ENCODE measurements at places on chromosomes 1 and 21. TPM values are rescaled to one million over a fixed set of nuclear protein-coding genes. Genes with fewer than 3 reads are reported as not detected.
A peak's percentile ranks its signal among the peaks of the same experiment; 100 is the strongest.

- H3K4me1 ChIP-seq, result peaks cover 39% of the 10 kb centered on the region
- peaks cover 100% of the 10 kb centered on the region for H3K27me3 ChIP-seq
- H3K27ac ChIP-seq, result no peak overlapping the region
- no peaks in the 10 kb centered on the region for H3K36me3 ChIP-seq
Observed at GRCh38 chr1:220892086-220892376, 12.8 kb downstream of the HLX start.

GRCh38 chr1:21673277-21673780, 4.2 kb upstream of the RAP1GAP start:
- no peaks in the 10 kb centered on the region for H3K36me3 ChIP-seq
- H3K27me3 ChIP-seq, result peaks cover 13% of the 10 kb centered on the region
- peak overlapping the region; percentile 48 for H3K27ac ChIP-seq
- no peak overlapping the region for H3K4me3 ChIP-seq
- DNase-seq, result peak; percentile 74

C4BPA gene
- 0.49 TPM for polyA plus RNA-seq

- no peaks in the 10 kb centered on the region for H3K4me1 ChIP-seq
- H3K27ac ChIP-seq, result peak overlapping the region; percentile 67
- no peak overlapping the region for H3K4me3 ChIP-seq
- no peak for DNase-seq
Observed at GRCh38 chr21:29235714-29236197, 63.0 kb upstream of the BACH1 start.

OBSCN gene
- 39.3 TPM for polyA plus RNA-seq

- no peak overlapping the region for H3K4me3 ChIP-seq
- DNase-seq, result no peak
- no peaks in the 10 kb centered on the region for H3K27me3 ChIP-seq
Observed at GRCh38 chr1:12146343-12147112, 20.3 kb upstream of the TNFRSF1B start.
